ENCODE measurements at places on chromosomes 11 and 22. TPM values are rescaled to one million over a fixed set of nuclear protein-coding genes. Genes with fewer than 3 reads are reported as not detected.

DNA sequence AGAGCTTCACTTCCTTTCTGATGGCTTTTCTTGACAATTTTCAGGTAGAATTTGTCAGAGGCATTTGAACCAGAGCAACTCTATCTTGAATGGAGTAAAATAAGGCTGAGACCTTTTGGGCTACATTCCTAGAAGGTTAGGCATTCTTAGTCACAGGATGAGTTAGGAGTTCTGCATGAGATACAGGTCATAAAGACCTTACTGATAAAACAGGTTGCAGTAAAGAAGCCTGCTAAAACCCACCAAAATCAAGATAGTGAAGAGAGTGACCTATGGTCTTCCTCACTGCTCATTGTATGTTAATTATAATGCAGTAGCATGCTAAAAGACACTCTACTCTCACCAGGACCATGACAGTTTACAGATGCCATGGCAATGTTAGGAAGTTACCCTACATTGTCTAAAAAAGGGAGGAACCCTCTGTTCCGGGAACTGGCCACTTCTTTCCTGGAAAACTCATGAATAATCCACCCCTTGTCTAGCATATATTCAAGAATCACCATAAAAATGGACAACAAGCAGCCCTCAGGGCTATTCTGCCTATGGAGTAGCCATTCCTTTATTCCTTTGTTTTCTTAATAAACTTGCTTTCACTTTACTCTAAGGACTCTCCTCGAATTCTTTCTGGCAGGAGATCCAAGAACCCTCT lies 1519.7 kb upstream of the TENM4 start:
- no peak for DNase-seq

DNA sequence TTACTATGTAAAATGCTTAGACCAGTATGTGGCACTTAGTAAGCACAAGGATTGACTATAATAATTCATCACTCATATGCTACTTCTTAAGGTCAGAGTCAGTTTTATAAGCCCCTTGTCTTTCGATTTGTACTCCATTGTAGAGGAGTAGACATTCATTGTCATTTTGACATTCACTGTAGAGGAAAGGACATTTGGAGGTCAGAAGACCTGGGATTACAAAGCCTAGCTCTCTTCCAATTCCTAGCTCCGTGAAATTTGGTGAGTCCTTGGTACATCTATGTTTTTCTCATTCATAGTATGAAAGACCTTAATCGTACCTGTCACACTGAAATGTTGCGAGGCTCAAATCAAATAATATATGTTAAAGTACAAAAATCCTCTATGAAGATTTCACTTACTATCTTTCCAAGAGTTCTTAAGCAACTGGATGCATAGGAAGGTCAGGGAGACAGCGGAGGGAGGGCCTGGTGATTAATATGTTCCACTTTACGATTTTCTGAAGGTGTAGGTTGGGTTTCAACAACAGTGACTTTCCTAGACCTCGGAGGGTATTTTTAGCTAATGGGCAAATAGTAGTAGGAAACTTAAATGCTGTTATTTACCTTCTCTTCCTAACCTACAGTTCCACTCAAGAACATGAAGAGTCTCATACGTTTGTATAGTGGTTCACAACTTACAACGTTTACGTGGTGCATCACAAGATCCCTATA lies 1.4 kb upstream of the EMSY start:
- no peak for DNase-seq

- no peak for DNase-seq
Observed at GRCh38 chr11:35717520-35717919, 54.9 kb downstream of the TRIM44 start.

SEZ6L gene
- total RNA-seq, result 0.13 TPM

- no peak for DNase-seq
Observed at GRCh38 chr11:64712430-64713015, 10.5 kb downstream of the NRXN2 start.

DNA sequence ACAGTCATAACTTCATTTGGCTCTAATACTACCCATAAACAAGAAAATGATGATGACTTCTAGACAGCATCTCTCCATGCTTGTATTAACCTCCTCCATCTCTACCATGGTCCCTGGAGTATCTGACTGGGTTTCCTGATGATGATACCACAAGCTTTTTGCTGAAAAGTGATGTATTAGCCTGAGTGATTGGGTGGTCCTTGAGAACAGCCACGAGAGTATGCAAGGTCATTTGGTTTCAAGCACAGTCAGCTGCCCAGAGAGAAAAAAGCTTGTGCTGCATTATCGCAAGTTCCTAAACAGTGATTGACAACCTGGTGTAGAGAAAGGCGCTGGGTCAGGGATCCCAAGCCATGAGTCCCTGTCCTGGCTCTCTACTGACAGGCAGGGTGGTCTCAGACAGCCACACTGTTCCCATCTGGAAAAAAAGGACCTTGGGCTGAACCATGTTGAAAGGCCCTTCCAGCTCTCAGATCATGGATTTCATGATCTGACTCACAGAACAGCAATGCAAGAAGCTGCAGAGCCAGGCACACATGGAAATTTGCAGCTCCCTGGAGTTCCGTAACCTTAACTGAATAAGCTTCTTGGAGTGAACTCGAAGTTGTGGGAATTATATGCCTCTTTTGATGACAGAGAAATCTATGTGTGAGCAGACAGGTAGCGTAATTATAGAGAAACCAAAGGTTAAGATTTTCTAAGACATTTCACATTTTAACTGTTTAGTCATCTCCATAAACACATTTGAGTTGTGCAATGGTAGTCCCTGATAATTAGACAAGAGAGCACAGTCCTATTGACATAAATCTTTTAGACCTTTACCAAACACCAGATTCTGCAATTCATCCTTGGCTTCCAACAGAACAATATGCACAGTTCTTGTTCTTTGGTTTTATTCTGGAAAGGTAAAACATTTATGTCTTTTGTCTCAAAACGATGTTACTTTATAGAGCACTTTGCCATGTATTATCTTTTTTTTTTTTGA lies 54.1 kb upstream of the UBASH3B start:
- no peak for DNase-seq

DNA sequence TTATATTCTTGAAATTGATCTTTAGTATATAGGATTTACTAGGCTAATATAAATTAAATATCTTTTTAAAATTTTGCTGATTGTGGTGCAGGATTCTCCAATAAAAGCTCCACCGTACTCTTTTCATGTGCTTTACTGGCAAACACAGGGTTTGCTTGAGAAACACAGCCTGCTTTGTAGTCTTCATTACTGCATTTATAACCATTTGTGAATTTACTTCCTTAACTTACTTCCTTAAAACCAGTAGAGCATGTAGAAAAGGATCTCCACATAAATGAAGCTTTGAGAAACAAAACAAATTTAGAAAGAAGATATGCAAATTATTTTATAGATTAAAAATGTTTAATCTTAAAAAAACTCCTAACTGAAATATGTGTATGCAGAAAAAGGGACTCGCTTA lies 28.8 kb downstream of the SWAP70 start:
- no peak for DNase-seq

Data from sciatic nerve (tissue), 2 donors.